Activated T-helper 1 cell treated with anti-CD3 and anti-CD28 coated beads, Interleukin-12 subunit alpha, Interleukin-12 subunit beta, Interleukin-2, Interleukin-4 antibody, amounts not matched to agents 30 ng/mL and 10 ng/mL and 1 ng/mL, durations not matched to agents 14 hours and 24 hours and 36 hours (primary cell): ENCODE measurements at places on chromosomes 16 and 17. TPM values are rescaled to one million over a fixed set of nuclear protein-coding genes. Genes with fewer than 3 reads are reported as not detected.

GRCh38 chr17:60077672-60078519 lies 825 bp downstream of the HEATR6 start:
- no peak for DNase-seq

DNA sequence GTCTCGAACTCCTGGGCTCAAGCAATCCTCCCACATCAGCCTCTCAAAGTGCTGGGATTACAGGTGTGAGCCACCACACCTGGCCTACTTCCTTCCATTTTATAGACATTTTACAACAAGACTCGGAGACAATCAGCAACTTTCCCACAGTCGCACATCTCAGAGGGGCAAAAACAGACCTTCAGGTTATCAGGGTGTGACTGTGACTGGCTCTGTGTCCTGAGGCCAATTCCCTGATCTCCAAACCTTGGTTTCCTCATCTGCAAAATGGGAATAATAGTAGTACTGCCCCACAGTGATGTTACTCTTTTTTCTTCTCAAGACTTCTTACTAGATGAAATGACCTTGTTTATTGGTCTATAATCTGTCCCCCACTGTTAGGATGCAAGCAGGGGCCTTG lies 10.8 kb upstream of the KCNH6 start:
- no peak for DNase-seq

DNA sequence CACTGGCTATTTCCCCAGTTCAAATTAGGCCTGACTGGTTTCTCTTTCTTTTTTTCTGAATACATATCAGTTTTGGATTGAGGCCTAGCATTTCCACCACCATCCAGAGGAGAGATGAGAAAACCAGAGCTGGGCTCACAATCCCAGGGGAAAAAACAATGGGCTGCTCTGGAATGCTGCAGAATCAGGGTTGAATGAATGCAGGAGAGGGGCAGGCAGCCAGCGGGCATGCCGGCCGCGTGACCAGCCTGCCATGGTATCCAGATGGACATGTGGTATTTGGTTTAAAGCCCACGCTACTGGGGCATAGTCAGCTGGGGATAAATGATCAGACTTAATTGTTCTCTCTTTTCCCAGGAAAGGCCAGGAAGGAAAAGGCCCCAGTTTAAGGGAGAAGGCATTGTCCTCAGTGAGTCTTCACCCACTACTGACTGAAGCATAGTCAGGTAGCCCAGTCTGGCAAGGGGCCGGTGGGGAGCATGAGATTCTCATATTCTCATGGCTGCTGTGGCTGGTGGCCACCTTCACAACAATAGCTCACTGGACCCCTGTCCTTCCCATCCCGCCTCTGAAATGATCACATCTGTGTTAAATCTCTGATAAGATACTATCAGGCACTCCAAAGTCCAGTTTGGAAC lies 38.7 kb upstream of the RHOT1 start:
- DNase-seq, result no peak

DNA sequence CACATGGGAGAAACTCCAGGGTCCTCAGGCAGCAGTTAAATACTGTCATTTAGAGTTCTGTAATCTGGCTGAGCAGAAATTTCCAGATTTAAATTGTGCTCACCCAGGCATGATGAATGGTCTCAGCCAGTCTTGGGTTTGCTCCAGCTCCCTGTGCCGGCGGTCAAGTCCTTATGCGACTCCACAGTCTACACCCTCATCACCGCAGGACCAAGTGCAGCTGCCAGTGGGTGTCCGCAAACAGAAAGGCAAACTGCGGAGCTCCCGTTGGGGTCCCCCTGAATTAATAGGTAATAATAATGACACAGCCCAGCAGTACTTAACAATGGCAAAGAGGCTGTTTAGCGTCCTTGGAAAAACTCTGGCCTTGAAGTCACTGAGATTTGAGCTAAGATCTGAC lies 3.9 kb upstream of the CACNG4 start:
- no peak for DNase-seq

DNA sequence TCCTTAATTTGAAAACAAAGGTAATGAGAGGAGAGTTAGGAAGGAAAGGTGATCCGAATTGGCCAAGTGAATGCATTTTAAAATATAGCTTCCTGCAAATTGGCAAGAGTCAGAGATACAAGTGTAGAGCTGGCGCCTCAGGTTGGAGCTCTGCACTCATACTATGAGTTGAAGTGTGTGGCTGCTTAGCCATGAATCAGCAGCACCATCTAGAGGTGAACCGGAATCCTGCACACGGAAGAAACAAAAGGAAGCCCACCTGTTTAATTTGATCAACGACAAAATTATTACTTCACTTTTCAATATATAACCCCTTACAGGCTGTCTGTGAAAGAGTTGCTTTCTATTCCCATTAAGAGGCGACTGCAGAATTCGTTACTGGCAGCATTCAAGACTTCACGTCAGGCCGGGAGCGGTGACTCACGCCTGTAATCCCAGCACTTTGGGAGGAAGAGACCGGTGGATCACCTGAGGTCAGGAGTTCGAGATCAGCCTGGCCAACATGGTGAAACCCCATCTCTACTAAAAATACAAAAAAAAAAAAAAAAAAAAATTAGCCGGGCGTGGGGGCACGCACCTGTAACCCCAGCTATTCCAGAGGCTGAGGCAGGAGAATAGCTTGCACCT lies 1253.7 kb upstream of the CDH8 start:
- no peak for DNase-seq

GRCh38 chr17:73748508-73748907 lies 104.3 kb upstream of the SDK2 start:
- no peak for DNase-seq

DNA sequence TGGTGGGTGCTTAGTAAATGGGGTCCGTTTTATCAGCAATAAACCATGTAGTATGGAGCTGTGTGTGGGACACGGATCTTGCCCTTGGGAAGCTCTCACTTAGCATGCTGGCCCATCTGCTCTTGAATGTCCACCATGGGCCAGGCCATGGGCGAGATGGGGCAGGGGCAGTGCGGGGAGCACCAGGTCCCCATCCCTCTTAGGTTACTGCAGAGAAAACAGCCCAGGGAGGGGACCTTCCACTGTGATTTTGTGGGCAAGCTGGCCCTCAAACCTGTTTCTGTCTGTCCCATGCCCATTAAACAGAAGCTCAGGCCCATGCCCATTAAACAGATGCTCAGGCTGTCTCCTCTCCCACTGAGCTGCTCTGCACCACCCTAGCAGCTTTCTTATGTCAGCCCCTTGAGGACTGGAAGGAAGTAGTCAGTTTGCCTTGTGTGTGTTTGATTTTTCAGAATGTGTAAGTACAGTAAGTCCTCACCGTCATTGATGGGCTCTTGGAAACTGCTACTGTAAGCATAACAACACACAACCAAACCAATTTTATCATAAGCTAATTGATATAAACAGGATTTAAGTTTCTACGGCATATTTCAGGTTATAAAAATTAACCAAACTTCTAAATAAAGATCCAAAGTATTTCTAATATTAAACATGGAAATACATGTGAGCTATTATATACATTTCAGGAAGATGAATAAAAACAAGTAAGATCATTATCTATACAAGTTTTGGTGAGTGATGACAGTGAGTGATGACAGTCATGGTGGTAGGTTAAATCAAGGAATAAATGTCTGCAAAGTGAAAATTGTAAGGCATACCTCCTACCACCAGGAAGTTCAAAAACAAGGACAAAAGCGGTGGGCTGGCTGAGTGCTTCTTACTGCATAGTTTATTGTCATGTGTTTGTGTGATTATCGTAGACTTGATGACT lies 11.5 kb downstream of the MPRIP start:
- DNase-seq, result no peak

- no peak for DNase-seq
These were observed 20.7 kb upstream of the MNT start for GRCh38 chr17:2421315-2422147.

GRCh38 chr16:85863384-85863774 lies 35.6 kb upstream of the IRF8 start:
- no peak for DNase-seq

DNA sequence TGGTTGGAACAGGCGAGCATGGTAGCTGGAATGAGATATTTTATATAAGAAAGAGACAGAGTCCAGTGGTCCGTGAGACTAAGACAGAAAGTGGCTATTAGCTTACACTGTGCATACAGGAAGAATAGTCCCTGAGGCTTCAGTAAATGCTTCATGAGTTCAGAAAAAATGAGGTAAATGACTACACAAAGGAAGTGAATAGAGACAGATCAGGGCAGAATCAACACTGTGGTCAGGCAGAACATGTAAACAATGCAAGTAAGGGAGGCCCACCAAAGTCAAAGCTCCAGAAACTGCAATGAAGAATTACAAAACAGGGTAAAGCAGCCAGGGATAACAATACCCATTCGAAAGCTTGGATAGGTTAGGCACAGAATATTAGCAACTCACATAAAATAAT lies 4.8 kb downstream of the ABCA10 start:
- no peak for DNase-seq

- DNase-seq, result no peak
These were observed 45.8 kb upstream of the ZC3H18 start for GRCh38 chr16:88524274-88524972.

DNA sequence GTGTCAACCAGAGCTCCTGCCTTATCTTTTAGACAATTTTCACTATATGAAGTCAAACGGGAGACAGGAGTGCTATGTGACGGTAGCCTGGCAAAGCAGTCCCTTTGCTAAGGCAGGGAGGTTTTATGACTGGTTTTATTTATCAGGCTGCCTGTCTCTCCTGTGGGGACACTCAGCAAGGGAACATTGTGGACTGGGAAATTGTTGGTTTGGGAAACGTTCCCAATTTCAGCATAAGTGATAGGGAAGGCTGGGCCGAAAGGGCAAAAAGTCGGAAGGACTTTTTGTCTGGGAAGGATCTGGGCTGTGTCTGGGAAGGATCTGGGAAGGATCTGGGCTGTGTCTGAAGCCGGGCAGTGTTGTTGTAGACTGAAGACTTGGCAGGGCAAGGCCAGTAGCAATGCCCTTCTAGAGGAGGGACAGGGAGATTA lies 211.2 kb downstream of the PARN start:
- DNase-seq, result no peak

DNA sequence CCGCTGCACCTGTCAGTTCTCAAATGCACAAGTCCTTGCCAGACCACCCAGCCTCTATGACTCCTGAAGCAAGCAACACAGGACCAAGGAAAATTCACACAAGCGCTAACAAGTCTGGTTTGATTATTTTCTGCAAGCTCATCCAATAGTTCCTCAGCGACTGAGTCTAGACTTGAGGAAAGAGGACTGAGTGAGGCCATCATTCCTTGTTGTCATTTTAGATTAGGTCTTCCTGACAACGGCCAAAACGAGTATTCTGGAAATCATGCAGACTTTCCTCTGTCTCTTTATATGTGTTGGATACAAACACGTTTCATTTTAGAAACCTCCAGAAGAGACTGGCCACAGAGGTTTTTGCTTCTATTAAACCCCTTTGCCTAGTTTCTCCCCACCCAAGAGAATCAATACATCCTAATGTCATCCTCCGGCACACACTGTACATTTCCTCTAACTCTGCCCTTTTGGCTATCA lies 561 bp downstream of the CCDC47 start:
- no peak for DNase-seq

DNA sequence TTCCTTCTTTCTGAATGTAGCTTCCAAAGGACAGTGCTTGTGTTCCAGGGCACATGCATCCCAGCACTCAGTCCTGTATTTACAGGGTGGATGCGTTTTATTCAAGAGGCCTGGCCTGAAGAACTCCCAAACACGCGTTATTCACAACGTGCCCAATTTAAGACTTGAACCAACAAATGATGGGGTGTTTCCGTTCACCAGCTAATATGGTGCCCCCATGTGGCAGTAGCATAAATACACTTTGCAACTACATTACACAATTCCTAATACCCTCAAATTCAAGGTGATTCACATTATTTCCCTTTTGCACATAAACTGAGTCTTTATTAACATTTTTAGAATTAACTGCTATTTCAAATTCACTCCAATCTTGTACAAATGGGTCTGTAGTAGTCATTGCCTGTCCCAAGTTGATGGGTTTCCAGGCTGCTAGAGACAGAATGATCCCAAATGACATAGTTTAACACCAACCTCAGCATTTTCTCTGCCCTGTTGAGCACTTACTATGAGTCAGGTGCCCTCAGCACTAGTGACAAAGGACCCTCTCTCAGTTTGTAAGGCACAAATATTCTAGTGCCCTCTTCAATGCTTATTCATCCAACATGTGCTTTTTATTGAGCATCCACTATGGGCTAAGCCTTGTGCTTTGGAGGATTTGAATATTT lies 26.9 kb downstream of the HSD17B2 start:
- no peak for DNase-seq

- peak; percentile 31 for DNase-seq
These were observed 615 bp downstream of the PHKG2 start for GRCh38 chr16:30748634-30749445.

DNA sequence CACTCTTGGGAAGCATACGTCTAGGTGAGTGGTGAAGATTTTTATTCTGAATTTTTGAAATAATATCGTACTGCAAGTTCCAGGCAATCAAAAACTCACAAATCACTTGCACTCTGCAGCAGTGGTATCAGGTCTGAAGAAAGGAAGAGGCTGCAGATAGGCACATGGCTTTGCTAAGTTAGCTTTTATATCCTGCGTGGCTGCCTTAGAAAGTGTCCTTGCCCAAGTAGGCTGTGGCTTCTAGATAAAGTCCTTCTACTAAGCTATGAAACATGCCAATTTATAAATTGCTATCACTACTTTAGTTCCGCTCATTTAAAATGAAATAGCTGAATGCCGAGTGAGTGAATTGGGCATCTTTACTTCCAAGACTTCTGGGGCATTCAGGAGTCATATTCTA lies 17.9 kb downstream of the WWOX start:
- DNase-seq, result no peak

DNA sequence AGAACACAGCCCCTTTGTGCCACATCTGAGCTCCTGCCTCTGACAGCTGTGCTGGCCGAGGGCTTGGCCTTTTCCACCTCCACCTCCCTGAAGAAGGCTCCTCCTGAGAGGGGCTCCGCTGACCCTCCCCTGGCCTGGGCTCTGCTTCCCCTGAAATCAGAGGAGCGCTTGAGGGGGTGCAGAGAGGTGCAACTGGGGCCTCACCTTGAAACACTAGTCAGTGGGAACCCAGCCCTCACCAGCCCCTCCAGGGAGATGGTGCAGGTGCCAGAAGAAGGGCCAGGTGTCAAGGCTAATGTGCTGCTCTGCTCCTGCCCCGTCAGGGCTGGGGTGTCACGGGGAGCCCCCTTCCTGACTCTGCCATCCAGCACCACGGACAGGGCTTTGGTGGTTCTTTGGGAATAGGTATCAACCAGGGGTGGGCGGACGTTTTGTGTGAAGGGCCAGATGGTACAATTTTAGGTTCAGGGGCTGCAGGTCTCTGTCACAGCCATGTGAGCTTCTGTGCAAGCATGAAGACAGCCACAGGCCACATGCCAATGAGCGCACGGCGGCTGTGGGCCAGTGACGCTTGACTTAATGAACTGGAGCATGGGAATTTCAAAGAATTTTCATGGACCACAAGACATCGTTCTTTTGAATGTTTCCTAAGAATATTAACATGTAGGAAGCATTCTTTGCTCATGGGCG lies 2.1 kb upstream of the ZG16B start:
- DNase-seq, result no peak

GRCh38 chr17:17661834-17662385 lies 19.3 kb upstream of the RAI1 start:
- no peak for DNase-seq

GRCh38 chr17:19401321-19402010 lies 9.6 kb upstream of the RNF112 start:
- no peak for DNase-seq

SLC12A3 gene
- not detected in 2 replicates for total RNA-seq

GPR139 gene
- not detected in 2 replicates for total RNA-seq

SLC47A2 gene
- total RNA-seq, result not detected in 2 replicates
